ENCODE measurements at places on chromosomes 7 and 10. TPM values are rescaled to one million over a fixed set of nuclear protein-coding genes. Genes with fewer than 3 reads are reported as not detected.
A peak's percentile ranks its signal among the peaks of the same experiment; 100 is the strongest.

Gene MUC12
- 0.30 TPM for total RNA-seq

DNA sequence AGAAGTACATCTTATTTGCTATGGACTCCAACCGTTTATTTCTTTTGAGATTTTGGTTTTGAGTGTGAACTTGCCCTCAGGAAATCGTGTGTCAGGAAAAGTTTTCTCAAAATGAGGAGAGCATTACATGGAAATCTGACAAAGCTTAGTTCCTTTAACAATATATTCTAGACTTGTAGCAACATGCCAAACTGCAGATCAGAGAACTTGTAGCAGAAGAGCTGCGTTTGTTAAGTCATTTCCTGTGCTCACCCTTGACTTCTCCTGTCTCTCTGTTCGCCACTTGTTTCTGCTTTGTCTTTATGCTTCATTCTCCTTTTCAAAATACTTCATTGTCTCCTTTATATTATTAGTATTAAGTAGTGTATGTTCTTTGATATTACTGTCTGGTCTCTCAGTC is 116.6 kb upstream of the FOXP2 start:
- DNase-seq: no peak
- no peaks in the 10 kb centered on the region for H3K27me3 ChIP-seq
- H3K27ac ChIP-seq: no peak overlapping the region
- H3K36me3 ChIP-seq: no peaks in the 10 kb centered on the region

GRCh38 chr7:32253299-32253698 is 183.1 kb upstream of the PDE1C start:
- H3K4me3 ChIP-seq: no peak overlapping the region
- peak overlapping the region; percentile 47 for H3K27ac ChIP-seq
- peaks cover 20% of the 10 kb centered on the region for H3K27me3 ChIP-seq
- H3K36me3 ChIP-seq: no peaks in the 10 kb centered on the region
- H3K4me1 ChIP-seq: peaks cover 54% of the 10 kb centered on the region
- DNase-seq: no peak

GRCh38 chr7:141073173-141073640 is 657 bp upstream of the TMEM178B start:
- peaks cover 95% of the 10 kb centered on the region for H3K27me3 ChIP-seq
- H3K4me1 ChIP-seq: peaks cover 43% of the 10 kb centered on the region
- peak overlapping the region; percentile 71 for H3K4me3 ChIP-seq
- H3K36me3 ChIP-seq: no peaks in the 10 kb centered on the region
- H3K27ac ChIP-seq: no peak overlapping the region
- peak; percentile 33 for DNase-seq

DNA sequence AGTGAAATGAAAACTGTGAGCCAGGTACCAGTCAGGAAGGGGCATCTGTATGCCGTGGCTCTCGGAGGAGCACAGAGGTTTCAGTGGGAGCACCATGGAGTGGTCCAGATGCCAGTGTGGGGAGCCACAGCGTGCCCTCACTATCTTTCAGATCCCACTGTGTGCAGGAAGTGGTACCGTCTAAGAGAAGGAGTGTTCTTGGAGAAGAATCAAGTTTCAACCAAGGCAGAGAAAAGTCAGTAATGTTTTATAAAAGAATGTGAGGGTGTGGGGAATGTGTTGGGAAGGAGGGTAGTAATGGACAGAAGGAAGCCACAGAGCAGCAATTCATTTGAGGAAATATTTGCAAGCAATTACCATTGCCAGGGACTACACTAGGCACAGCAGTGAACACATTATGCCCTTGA is 35.6 kb downstream of the PRKAR2B start:
- H3K27me3 ChIP-seq: no peaks in the 10 kb centered on the region
- H3K27ac ChIP-seq: no peak overlapping the region
- H3K4me1 ChIP-seq: peaks cover 31% of the 10 kb centered on the region
- H3K4me3 ChIP-seq: no peak overlapping the region
- no peaks in the 10 kb centered on the region for H3K36me3 ChIP-seq
- DNase-seq: no peak

DNA sequence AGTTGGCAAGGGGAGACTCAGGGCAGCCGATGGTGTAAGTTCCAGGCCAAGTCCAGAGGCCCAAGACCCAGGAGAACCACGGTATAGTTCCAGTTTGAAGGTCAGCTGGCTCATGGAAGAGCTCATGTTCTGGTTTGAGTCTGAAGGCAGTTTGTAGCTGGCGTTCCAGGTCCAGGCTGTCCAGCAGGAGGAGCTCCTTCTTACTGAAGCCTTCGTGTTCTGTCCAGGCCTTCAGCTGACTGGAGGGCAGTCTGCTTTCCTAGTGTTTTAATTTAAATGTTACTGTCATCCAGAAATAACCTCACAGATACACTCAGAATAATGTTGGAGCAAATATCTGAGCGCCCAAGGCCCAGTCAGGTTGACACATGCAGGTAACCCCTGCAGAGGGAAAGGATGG is 4.2 kb downstream of the SUN1 start:
- peaks cover 78% of the 10 kb centered on the region for H3K4me1 ChIP-seq
- no peak for DNase-seq
- peak overlapping the region; percentile 7 for H3K4me3 ChIP-seq
- peak overlapping the region; percentile 95 for H3K27ac ChIP-seq

DNA sequence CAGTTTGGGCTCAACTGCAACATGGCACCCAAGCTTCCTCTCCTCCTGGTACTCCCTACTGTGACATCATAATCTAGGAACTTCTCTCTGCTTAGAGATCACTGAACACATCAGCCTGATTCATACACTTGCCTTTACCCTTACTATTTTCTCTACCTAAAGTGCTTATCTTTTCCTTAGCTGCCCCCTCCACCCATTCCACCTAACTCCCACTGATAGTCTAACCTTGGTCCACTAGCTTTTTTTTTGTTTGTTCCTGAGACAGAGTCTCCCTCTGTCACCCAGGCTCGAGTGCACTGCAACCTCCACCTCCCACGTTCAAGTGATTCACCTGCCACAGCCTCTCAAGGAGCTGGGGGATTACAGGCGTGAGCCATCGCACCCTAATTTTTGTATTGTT is 15.9 kb downstream of the CUL2 start:
- no peaks in the 10 kb centered on the region for H3K27me3 ChIP-seq
- no peak overlapping the region for H3K4me3 ChIP-seq
- no peaks in the 10 kb centered on the region for H3K4me1 ChIP-seq

- H3K4me1 ChIP-seq: peaks cover 36% of the 10 kb centered on the region
- peaks cover 100% of the 10 kb centered on the region for H3K27me3 ChIP-seq
- DNase-seq: no peak
- no peak overlapping the region for H3K27ac ChIP-seq
These were observed 4.1 kb upstream of the DLX6 start for GRCh38 chr7:97001221-97001620.

GRCh38 chr7:45721686-45722598 is 147.8 kb downstream of the ADCY1 start:
- peaks cover 37% of the 10 kb centered on the region for H3K36me3 ChIP-seq
- no peak overlapping the region for H3K4me3 ChIP-seq
- no peak overlapping the region for H3K27ac ChIP-seq
- DNase-seq: no peak
- H3K27me3 ChIP-seq: no peaks in the 10 kb centered on the region

DNA sequence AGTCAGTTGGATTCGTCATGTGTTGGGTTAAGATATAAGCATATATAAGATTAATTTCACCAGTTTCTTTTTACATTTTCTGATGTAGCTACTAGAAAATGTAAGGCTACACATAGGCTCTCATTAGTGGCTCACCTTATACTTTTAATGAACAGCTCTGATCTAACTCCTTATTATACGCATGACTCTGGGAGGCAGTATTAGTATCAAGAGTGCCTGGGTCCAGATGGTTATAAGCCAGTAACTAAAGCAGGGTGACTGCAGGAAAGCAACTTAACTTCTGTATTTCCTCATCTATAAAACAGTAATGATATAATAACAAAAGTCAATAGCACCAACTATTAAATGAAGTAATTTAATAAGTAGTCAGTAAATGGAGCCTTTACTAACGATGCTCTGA is 1.4 kb upstream of the ELMO1 start:
- peaks cover 58% of the 10 kb centered on the region for H3K27me3 ChIP-seq
- no peak for DNase-seq
- H3K36me3 ChIP-seq: no peaks in the 10 kb centered on the region
- no peak overlapping the region for H3K27ac ChIP-seq
- H3K4me3 ChIP-seq: no peak overlapping the region

GRCh38 chr7:141302617-141303016 is 228.8 kb downstream of the TMEM178B start:
- peak overlapping the region; percentile 61 for H3K4me3 ChIP-seq
- no peaks in the 10 kb centered on the region for H3K36me3 ChIP-seq
- peaks cover 46% of the 10 kb centered on the region for H3K4me1 ChIP-seq

DNA sequence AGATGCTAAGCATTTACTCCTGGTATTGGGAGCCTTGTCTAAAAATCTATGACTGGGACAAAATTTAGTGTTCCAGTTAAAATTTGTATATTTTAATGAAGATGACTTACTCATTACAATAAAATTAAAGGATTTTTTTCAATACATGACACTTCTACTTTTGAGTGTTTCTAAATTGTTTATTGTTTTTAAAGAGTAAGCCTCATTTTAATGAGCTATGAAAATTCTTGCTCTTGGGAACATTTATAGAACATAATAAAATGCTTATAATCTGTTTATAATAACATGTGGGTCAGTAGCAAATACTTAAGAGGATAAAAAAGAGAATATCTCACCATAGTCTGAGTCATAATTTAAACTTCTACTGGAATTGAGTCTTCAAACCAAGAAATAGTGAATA is 149.5 kb downstream of the PLCE1 start:
- no peaks in the 10 kb centered on the region for H3K36me3 ChIP-seq
- no peak overlapping the region for H3K27ac ChIP-seq
- H3K27me3 ChIP-seq: no peaks in the 10 kb centered on the region
- H3K4me3 ChIP-seq: no peak overlapping the region
- DNase-seq: no peak

DNA sequence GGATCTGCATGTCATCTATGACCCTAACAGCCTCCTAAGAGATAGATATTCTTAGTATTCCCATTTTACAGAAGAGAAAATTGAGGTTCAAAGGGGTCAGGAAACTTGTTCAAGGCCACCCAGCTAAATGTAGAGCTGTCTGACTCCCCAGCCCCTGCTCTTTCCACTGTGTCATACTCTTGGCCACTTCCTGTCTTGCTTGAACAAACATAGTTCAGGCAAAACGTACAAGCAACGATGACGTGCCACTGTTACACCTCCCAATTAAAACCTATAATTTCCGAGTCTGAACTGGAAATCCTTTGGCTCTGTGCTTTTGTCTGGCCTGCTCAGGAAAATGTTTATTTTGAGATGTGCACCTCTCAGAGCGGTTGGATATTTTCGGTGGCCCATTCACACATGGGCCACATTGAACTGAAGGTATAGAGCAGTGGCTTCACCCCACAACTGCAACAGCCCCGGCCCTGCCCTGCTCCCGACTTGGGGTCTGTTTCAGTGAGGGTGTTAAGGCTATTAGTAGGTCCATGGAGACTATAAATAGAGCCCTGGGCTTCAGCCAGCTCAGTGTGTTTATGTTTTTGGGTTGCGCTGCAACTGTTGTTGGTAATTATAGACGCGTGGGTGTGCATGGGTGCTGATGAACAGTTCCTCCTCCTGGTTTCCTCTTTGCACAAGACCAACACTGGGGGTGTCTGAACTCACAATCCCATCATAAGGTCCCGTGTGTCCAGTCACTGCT is 172.3 kb upstream of the ADO start:
- no peaks in the 10 kb centered on the region for H3K27me3 ChIP-seq
- DNase-seq: peak; percentile 37
- peaks cover 19% of the 10 kb centered on the region for H3K4me1 ChIP-seq
- no peak overlapping the region for H3K27ac ChIP-seq

DNA sequence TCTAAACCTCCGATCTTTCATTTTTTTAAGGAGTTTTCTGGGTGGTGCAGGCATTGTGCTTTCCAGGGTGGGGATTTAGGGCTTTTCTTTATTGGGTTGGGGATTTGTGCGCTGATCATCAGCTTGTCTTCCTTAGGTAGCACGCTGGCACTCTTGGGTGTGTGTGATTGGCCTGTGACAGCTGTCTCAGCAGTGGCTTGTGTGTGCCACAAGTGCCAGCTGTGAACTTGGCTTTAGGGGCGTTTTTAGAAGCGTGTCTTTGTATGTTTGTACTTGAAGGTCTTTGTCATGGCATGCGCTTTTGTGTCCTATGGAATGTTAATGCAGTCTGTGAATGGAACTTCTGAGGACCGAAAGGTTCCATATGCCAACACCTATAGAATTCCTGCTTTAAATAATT is 788 bp downstream of the AKAP9 start:
- no peaks in the 10 kb centered on the region for H3K36me3 ChIP-seq
- peak overlapping the region; percentile 85 for H3K4me3 ChIP-seq
- peak overlapping the region; percentile 95 for H3K27ac ChIP-seq
- peaks cover 60% of the 10 kb centered on the region for H3K4me1 ChIP-seq
- no peaks in the 10 kb centered on the region for H3K27me3 ChIP-seq

DNA sequence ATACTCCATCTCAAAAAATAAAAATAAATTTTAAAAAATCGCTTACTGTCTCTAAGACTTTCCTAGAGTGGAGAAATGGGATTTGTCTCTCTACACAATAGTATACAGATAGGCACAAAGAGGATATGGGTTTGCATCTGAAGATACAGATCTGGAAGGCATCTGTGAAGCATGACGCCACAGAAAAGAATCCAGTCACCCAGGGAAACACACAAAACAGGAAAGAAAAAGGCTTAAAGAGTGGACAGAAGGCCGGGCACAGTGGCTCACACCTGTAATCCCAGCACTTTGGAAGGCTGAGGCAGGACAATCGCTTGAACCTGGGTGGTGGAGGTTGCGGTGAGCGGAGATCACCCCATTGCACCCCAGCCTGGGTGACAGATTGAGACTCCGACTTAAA is 61.3 kb downstream of the SKIDA1 start:
- no peak overlapping the region for H3K27ac ChIP-seq
- H3K27me3 ChIP-seq: no peaks in the 10 kb centered on the region
- H3K36me3 ChIP-seq: no peaks in the 10 kb centered on the region
- no peak for DNase-seq
- no peak overlapping the region for H3K4me3 ChIP-seq

GRCh38 chr7:8115547-8116402 is 146.2 kb downstream of the ICA1 start:
- peaks cover 26% of the 10 kb centered on the region for H3K36me3 ChIP-seq
- H3K4me3 ChIP-seq: no peak overlapping the region
- H3K27me3 ChIP-seq: no peaks in the 10 kb centered on the region
- no peak for DNase-seq
- no peak overlapping the region for H3K27ac ChIP-seq

DNA sequence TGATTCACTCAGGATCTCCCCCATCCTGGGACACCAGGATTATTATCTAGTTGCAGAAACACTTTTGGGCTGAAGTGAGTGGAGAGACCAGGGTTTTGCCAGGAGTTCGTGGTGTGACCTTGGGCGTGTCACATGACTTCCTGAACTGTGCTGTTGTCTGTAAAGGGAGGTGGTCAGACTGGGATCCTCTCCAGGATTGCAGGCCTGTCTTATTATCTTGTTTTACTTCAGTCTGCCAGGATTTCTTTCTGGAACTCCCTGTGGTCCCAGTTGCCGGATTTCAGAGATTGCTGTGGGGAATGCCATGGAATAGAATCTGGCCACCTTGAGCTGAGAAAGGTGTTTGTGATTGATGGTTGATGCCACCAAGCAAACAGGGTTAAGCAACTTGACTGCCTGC is 35.8 kb downstream of the CRCP start:
- H3K4me1 ChIP-seq: peaks cover 67% of the 10 kb centered on the region
- peak overlapping the region; percentile 88 for H3K27ac ChIP-seq
- peak overlapping the region; percentile 22 for H3K4me3 ChIP-seq
- H3K36me3 ChIP-seq: peaks cover 32% of the 10 kb centered on the region

- no peak for DNase-seq
- no peak overlapping the region for H3K4me3 ChIP-seq
- H3K27ac ChIP-seq: peak overlapping the region; percentile 39
- no peaks in the 10 kb centered on the region for H3K36me3 ChIP-seq
- no peaks in the 10 kb centered on the region for H3K27me3 ChIP-seq
- H3K4me1 ChIP-seq: peaks cover 38% of the 10 kb centered on the region
These were observed 28.8 kb upstream of the ICA1 start for GRCh38 chr7:8290645-8291308.
